Esophagus mucosa (tissue), 1 donor: ENCODE measurements at places on chromosomes 2 and 18. TPM values are rescaled to one million over a fixed set of nuclear protein-coding genes. Genes with fewer than 3 reads are reported as not detected.

The EVA1A gene
- total RNA-seq: 0.56 TPM

The REEP1 gene
- total RNA-seq: 1.6 TPM

The TUBA4B gene
- not detected for total RNA-seq

The OBSL1 gene
- total RNA-seq: 13.0 TPM

The FTCDNL1 gene
- total RNA-seq: 1.6 TPM

The CYTIP gene
- 1.3 TPM for total RNA-seq
